ENCODE measurements at places on chromosomes 7 and 10.

DNA sequence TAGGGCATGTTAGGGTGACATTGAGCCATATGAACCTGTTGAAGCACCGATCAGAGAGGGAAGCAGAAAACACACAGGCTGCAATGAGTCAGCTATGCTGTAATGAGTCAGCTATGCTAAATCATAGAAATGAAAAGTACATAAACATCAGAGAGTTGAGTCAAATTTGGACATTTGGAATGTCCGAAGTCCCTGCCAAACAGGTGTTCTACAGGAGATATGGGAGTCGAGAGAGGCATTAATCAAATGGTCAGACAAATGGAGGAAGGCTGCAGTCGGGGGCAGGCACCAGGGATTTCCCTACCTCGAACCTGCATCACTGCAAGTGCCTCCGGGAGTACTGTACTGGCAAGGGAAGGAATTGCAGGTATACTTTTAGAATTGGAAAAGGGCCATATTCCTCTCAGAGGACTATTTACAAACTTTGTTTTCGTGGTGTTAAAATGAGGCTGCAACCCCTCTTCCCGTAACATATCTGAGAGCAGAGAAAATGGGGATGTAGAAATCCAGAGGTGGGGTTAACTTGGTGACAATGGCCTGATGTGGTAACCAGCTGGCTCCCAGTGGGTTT lies 8.8 kb upstream of the ZC3HAV1 start:
- DNase-seq: no peak

DNA sequence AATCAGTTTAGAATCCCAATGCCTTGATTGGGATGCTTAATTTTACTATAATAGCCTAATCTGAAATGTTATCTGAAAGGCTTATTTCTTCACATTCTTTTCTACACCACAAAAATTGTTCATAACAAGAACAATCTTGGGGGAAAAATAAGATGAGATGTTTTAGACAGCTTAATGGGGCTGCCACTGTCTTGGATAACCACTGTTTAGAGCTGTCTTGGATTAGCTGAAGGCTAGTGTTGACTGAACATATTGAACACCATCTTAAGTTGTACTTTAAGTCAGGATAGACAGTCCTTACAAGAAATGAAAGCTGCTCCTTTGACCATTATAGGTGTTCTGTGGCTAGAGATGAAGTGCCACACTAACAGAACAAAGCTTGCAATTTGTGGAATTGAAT lies 501.3 kb downstream of the GFRA1 start:
- no peak for DNase-seq

DNA sequence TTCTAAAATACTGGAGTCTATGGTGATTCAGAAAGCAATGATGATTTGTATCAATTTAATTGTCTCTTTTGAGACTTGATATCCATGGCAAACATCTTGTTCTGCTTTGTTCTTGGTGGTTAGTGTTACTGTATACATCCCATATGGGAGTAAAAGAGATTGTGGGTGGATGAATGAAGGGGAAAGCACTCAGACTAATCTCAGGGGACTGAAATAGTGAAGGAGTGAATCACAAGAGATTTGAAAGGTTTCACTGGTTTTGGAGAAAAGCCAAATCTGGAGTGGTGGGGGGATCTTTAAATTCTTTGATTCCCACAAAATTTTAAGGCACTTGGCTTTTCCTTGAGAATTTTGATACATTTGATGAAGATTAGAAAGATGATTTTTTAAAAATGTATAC lies 369.4 kb downstream of the INHBA start:
- DNase-seq: no peak

GRCh38 chr10:13950543-13950939 lies 363.8 kb downstream of the PRPF18 start:
- DNase-seq: no peak

Measured in naive B cell (primary cell).